Activated naive CD8-positive, alpha-beta T cell treated with anti-CD3 and anti-CD28 coated beads for 36 hours (primary cell): ENCODE measurements at places on chromosomes 1 and 21.

DNA sequence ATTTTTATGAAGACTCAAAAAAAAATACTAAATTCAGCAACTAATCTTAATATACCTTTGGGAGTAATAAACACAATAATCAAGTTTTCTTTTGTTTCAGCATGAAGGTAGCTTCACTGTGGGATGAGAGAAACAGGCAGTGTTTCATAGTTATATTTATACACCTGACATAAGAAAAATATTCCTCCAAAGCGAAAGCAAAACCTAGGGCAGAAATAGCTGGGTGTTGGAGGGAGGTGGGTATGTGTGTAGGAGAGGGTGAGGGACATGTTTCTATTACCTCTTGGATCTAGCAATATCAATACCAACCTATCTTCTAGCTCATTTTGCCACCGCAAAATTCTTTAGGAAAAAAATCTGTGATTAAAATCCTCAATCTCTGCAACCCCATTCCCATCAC lies 24.9 kb upstream of the MAN1A2 start:
- no peaks in the 10 kb centered on the region for H3K36me3 ChIP-seq
- peaks cover 3% of the 10 kb centered on the region for H3K27me3 ChIP-seq
- H3K4me1 ChIP-seq: peaks cover 15% of the 10 kb centered on the region
- DNase-seq: no peak

- DNase-seq: no peak
- no peaks in the 10 kb centered on the region for H3K36me3 ChIP-seq
- H3K27me3 ChIP-seq: no peaks in the 10 kb centered on the region
- no peak overlapping the region for H3K4me3 ChIP-seq
These were observed 218.0 kb downstream of the DENND1B start for GRCh38 chr1:197557302-197557701.

GRCh38 chr1:160354388-160354985 lies 11.3 kb downstream of the NCSTN start:
- H3K36me3 ChIP-seq: peaks cover 15% of the 10 kb centered on the region
- H3K4me1 ChIP-seq: peaks cover 3% of the 10 kb centered on the region
- peak; percentile 16 for DNase-seq
- H3K27ac ChIP-seq: no peak overlapping the region
- no peak overlapping the region for H3K4me3 ChIP-seq

DNA sequence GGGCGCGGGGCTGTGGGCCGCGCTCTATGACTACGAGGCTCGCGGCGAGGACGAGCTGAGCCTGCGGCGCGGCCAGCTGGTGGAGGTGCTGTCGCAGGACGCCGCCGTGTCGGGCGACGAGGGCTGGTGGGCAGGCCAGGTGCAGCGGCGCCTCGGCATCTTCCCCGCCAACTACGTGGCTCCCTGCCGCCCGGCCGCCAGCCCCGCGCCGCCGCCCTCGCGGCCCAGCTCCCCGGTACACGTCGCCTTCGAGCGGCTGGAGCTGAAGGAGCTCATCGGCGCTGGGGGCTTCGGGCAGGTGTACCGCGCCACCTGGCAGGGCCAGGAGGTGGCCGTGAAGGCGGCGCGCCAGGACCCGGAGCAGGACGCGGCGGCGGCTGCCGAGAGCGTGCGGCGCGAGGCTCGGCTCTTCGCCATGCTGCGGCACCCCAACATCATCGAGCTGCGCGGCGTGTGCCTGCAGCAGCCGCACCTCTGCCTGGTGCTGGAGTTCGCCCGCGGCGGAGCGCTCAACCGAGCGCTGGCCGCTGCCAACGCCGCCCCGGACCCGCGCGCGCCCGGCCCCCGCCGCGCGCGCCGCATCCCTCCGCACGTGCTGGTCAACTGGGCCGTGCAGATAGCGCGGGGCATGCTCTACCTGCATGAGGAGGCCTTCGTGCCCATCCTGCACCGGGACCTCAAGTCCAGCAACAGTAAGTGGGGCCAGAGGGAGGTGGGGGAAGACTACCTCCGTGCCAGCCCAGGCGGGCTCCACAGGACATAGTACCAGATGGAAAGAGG lies 808 bp downstream of the MAP3K21 start:
- H3K36me3 ChIP-seq: no peaks in the 10 kb centered on the region
- peaks cover 4% of the 10 kb centered on the region for H3K4me1 ChIP-seq
- H3K4me3 ChIP-seq: peak overlapping the region; percentile 48
- DNase-seq: peak; percentile 35
- no peak overlapping the region for H3K27ac ChIP-seq

DNA sequence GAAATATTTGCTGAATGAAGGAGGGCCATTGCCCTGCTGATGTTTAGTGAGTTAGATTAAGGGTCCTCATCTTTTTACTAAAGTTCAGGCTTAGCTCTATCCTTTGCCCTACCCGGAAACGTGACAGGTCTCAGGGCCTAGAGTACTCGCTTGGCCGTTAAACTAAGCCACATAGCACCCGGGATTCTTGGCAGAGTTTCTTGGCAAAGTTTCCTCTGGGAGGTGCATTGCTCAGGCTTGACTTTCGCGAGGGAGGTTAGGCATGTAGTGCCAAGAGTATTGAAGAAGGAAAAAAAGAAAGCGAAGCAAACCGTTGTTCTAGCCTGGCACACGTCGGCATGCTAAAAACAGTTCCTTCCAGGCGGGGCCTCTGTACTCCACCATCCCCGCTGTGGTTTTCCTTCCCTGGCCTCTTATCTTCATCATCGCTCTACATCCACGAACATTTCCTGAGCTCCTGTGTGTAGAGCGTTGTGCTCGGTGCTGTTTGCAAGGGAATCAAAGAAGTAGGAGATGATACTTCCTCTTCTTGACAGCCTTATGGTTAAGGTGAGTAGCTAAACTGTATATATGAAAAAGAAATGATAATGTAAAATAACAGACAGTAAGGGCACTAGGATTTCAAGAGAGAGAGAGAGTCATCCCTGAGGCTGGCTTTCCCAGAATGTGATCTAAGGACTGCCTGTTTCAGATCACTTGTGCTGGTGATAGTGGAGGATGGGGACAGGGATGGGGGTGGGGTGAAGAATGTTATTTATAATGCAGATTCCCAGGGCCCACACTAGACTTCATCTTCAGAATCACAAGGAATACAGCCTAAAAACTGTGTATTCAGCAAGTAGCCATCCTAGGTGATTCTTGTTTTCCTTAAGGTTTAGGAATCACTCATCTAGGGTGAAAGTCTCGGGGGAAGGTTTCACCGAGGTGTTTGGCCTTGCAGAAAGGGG lies 18.8 kb downstream of the RNF220 start:
- H3K27ac ChIP-seq: no peak overlapping the region
- H3K4me1 ChIP-seq: peaks cover 4% of the 10 kb centered on the region
- H3K36me3 ChIP-seq: no peaks in the 10 kb centered on the region
- no peak for DNase-seq
- H3K27me3 ChIP-seq: peaks cover 92% of the 10 kb centered on the region
- no peak overlapping the region for H3K4me3 ChIP-seq

- H3K27me3 ChIP-seq: no peaks in the 10 kb centered on the region
- no peak overlapping the region for H3K4me3 ChIP-seq
- H3K27ac ChIP-seq: no peak overlapping the region
- peaks cover 45% of the 10 kb centered on the region for H3K4me1 ChIP-seq
- peaks cover 18% of the 10 kb centered on the region for H3K36me3 ChIP-seq
These were observed 14.3 kb downstream of the KPNA6 start for GRCh38 chr1:32122151-32122550.

DNA sequence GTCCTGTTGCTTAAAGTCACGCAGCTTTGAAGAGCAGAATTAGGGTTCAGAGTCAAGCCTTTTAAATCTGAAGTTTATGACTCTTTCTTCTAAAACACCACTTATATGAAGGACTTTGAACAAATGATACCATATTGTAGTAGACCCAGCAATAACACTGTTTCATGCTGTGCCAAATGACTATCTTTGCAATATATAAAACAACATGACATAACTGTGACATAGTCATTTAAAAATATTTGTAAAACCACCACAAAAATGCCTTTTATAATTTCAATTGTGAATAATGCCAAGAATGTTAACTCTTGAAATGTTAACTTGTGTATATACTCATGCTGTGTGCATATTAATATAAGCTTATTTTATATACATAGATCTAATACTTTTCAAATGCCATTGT lies 452.1 kb upstream of the NEGR1 start:
- H3K36me3 ChIP-seq: no peaks in the 10 kb centered on the region
- no peak for DNase-seq
- no peaks in the 10 kb centered on the region for H3K4me1 ChIP-seq
- no peak overlapping the region for H3K27ac ChIP-seq
- H3K4me3 ChIP-seq: no peak overlapping the region
- no peaks in the 10 kb centered on the region for H3K27me3 ChIP-seq
